Breast epithelium (tissue), 4 donors: ENCODE measurements at places on chromosomes 5 and 9. TPM values are rescaled to one million over a fixed set of nuclear protein-coding genes. Genes with fewer than 3 reads are reported as not detected.

DNA sequence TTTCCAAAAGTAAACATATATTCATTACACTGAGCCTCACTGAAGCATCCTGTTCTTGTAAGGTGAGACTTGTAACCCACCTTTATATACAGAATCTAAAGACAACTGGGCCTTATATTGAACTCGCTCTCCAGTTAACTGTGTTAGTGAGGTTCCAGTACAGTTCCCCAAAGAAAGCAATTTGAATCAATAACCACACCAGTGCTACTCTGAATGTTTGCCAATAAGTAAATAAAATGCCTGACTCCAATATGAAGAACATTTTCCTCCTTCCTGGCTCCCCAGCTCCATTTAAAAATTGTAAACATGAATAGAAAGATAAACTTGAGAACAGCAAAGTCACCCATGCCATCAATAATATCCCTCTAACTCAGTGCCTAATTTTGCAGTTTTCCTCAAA, 50.1 kb downstream of the FBXW11 start:
- H3K4me3 ChIP-seq: no peak overlapping the region
- H3K4me1 ChIP-seq: peaks cover 18% of the 10 kb centered on the region
- no peak for DNase-seq
- no peaks in the 10 kb centered on the region for H3K27me3 ChIP-seq
- peak overlapping the region; percentile 72 for H3K27ac ChIP-seq

The FOXD4 gene
- total RNA-seq: 0.44 TPM

The DMRT3 gene
- total RNA-seq: 1.8 TPM

The OBP2A gene
- total RNA-seq: not detected

DNA sequence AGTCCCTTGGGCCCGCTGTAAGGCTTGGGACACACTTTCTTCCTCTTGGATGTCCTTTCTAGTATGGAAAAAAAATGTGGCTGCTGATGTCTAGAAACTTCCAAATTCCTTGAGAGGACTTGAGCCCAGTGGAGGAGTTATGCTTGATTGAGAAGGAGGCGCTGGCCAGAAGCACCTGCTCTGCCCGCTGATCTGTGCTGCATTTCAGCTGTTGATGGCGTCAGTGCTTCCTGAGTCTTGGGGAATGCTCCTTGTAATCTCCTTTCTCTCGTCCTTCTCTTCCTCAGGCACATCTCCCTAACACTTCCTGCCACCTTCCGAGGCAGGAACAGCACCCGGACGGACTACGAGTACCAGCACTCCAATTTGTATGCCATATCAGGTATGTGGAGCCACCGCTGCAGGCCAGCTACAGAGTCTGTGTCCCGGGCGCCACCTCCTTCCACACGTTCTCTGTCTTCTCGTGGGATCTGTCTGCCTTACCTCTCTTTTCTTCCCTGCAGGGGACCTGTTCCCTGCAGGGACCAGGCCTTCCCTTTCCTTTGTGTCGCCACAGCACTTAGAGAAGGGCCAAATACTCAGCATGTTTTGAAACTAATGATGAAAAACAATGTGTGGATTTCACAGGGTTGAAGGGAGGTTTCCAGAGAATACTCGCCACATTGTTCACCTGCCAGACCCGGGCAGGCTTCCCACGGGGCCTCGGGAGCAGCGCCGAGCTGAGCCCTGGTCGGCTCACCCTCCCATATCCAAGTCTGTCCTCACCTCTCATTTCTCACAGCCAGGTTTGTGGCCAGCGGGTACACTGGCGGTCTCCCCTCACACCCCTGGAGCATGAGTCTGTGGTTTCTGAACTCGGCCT, 95.2 kb downstream of the MVB12B start:
- no peaks in the 10 kb centered on the region for H3K4me1 ChIP-seq
- no peaks in the 10 kb centered on the region for H3K27me3 ChIP-seq

- H3K27me3 ChIP-seq: no peaks in the 10 kb centered on the region
- no peaks in the 10 kb centered on the region for H3K36me3 ChIP-seq
- H3K27ac ChIP-seq: peak overlapping the region; percentile 97
- H3K4me1 ChIP-seq: no peaks in the 10 kb centered on the region
These were observed 941 bp downstream of the XPA start for GRCh38 chr9:97695995-97696802.
